ENCODE measurements at places on chromosomes 3 and 15.

- no peak for DNase-seq
Measured at GRCh38 chr3:126105691-126106187, 21.8 kb upstream of the SLC41A3 start.

GRCh38 chr3:84961521-84962255, 2.9 kb downstream of the CADM2 start:
- DNase-seq: no peak

- DNase-seq: no peak
Measured at GRCh38 chr3:62226601-62227339, 146.6 kb downstream of the FEZF2 start.

DNA sequence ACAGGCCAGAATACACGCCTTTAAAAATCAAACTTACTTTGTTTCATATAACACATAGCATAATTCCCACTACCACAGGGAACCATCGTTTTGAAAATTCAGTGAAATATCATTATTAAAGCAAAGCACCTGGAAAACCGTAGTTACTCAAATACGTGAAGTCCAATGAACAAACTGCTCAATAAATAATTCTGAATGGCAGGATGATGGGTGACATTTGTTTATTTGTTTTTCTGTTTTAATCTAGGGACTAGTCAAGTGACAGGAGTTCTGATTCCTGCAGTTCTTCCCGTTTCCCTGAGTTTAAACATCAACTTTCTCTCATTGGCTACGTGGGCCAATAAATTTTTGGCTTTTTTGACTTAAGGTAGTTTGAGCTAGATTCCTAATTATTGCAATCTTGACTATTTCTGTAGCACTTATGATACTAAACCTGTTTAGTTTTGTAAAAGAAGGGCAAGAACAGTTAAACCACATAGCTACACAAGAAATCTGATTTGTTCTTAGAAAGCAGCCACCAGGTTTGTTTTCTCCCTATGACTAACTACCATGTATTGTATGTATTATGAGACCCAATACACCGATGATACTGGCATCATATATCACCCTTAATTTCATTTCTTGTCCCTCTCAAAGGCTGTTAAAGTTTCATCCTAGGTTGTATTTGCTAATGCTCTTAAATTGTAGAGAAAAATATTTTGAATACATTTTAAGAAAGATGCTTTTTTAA, 411.2 kb downstream of the SHQ1 start:
- DNase-seq: no peak

GRCh38 chr3:27878014-27878383, 155.9 kb upstream of the EOMES start:
- no peak for DNase-seq

DNA sequence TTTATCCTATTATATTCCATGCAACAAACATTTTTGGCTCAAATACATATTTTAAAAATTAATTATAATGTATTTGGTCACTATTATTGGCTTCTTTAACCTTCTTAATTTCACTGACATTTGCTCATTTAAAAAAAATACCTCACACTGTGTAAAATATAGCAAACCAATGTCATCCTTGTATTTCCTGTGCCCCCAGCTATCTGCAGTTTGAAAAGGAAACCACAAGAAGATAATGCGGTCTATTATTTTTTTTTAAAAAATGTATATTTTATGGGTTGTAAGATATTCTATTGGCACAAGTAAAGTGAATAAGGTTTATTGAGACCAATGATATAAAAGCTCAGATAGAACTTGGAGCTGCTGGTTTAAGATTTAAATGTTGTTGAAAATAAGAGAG, 904.2 kb downstream of the SI start:
- no peak for DNase-seq

DNA sequence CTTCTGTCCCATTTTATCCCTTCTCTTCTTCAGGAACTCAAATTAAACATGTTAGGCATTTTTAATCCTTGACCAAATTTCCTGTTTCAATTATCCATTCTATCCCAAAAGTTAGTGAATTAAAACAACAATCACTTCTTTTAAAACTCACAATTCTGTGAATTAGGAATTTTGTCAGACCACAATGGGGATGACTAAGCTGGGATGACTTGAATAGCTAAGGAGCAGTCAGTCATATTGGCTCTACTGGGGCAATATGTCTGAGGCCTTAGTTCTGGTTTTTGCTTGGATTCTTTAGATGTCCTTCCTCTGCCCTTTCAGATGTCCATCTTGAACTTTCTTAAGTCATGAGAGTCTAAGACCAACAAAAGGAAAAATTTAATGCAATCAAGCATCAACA, 178.2 kb upstream of the TGFBR2 start:
- DNase-seq: no peak

- DNase-seq: no peak
Measured at GRCh38 chr3:149424918-149425317, 47.5 kb upstream of the TM4SF1 start.

- DNase-seq: no peak
Measured at GRCh38 chr3:7760718-7761117, 740.9 kb upstream of the LMCD1 start.

- no peak for DNase-seq
Measured at GRCh38 chr15:47349179-47349578, 368.1 kb upstream of the SEMA6D start.

- DNase-seq: no peak
Measured at GRCh38 chr3:128616516-128617269, 33.9 kb downstream of the RPN1 start.

DNA sequence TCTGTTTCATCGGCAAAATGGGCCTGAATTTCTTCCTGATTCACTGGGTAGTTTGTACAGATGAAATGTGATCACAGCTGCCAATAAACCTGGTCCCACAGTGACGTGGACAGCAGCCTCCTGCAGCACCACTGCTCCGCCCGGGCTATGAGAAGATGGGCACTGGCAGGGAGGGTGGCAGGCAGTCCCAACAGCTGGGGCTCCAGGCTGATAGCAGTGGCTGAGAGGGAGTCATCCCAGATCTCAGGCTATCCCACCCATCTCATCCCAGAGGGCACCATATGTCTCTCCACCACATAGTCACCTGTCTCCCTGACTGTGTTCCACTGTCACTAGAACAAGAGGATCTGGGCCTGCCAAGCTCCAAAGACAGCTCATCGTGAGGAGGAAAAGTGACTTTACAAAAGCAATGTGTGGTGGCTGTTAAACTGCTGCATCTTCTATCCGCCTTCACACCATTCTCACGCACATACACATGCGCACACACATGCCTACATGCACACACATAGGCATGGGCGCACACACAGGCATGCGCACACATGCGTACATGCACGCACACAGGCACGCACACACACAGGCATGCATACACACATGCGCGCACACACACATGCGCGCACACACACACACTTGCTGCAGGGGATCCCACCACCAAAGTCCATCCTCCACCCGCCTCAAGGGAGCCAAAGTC, 46.2 kb downstream of the RGMA start:
- no peak for DNase-seq

DNA sequence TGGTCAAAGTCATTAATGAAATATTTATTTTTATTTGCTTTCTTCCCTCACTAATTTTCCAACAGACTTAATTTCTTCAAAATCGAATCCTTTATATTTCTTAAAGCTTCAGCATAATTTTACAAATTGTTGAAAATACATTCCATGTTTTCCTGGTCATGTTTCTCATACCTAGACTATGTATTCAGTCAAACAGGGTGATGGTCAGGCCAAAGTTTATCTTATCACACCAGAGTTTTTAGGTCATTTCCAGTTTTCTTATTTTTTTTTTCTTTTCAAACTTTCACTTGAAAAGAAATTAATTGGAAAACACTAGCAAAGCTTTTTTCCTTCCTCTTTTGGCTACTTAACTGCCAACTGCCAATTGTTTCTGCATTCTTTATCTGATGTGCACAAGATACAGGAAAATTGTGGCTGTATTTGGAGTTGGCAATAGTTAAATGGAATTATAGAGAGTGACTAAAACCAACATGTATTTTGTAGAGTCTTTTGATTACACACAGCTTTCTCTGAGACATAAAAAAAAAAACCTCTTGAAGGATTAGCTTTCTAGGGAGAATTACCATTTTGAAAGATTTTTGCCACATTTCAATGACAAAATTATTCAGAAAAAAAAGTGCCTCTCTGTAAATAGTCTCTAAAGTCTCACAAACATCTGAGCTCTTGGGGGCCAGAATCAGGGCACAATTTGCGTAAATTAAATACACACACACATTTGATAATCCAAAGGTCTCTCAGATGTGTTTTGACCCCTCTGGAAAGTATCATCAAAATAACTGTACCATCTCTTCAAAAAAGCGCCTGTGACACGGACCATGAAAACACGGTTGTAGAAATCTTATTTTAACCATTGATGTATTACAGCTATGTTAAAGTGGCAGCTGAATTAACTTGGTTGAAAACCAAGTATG, 603.2 kb upstream of the KCNMB2 start:
- DNase-seq: no peak

DNA sequence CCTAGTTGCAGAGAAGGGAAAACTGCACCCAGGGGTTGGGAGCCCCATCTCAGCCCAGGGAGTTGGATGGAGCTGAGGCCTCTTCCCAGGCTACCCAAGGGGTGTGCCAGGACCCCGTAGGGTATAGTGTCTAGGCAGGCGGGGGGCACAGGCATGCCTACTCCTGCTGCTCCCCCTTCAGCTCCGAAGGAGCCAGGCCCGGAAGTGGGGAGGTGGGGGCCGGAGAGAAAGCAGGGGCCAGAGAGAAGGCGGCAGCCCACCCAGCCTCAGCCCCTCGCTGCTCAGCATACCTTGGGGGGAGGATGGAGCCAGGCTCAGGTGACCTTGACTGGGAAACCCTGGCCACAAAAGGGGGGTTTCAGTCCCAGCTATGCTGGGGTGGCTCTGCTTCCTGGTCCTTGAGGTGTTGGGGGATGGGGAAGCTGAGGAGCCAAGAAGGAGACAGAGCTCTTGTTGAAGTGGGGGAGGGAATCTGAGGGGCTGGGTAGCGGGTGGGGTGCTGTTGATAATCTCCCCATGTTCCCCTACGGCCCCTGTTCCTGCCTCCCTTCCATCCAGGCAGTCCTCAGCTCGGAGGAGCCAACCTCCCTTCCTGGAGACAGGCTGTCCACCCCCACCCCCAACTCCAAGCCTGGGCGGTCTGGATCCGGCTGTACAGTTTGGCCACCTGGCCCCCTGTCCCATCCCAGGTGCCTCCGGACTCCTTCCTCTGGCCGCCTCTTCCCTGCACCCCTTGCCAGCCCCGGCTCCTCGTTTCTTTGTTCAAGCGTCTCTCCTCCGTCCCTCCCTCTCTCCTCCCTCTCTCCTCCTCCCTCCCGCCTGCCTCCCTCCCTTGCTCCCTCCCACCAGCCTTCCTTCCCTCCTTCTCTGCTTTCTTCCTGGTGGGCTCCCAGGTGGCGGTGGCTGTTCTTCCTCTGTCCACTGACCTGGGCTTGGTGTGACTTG, 1.7 kb downstream of the SEMA3F start:
- DNase-seq: no peak

GRCh38 chr3:29827756-29828155, 546.9 kb downstream of the RBMS3 start:
- no peak for DNase-seq

DNA sequence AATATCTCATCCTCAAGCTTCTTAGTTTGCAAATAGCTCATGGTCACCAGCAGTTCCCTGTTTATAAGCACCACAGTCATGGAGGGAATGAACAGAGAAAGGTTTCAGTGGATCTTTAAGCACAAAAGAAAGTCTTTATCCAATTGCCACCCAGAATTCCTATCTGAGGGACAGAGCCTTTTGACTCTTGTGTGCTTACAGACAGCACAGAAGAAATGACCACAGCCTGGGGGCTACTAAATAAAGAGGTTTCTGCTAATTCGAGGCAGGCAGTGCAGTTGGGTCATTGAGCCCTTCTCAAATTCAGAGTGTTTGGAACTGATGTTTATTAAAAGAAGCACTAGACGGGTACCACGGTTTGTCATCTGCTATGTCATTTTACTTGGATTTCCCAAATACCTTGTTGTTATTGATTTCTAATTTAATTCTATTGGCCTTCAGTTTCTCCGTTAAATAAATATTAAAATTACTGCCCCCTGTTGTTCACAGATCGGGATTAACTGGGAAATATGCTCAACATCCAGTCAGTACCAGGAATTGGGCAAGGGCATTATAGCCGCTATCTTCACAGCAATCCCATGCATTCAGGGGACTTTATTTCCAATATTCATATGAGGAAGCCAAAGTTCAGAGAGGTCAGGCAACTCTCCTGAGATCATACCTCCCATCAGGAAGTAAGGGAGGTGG, 3.6 kb downstream of the PRICKLE2 start:
- no peak for DNase-seq

- no peak for DNase-seq
Measured at GRCh38 chr3:51275111-51275805, 109.8 kb upstream of the MANF start.

GRCh38 chr3:42681361-42682038, 3.8 kb upstream of the KLHL40 start:
- DNase-seq: no peak

DNA sequence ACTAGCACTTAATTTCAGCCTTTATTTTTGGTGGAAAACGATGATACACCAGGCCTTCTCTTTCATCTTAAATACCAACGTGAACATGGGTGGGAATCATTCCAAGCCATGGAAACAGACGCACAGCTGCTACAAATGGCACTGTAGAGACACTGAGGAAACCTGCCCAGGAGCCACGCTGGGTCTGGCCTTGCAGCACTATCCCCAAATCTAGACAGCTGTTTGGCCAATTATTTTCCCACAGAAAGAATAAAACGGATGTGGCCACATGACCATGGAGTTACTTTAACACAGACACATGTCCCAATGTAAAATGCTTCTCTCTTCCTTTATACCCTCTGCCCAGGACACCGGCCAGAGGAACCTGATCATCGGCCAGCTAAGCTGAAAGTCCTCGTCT, 83.6 kb upstream of the OCA2 start:
- DNase-seq: no peak

GRCh38 chr3:79366414-79366813, 401.4 kb downstream of the ROBO1 start:
- no peak for DNase-seq

All from anterior cingulate cortex (tissue), 58 donors.